Kidney epithelial cell (primary cell): ENCODE measurements at places on chromosomes 7 and 10.
A peak's percentile ranks its signal among the peaks of the same experiment; 100 is the strongest.

DNA sequence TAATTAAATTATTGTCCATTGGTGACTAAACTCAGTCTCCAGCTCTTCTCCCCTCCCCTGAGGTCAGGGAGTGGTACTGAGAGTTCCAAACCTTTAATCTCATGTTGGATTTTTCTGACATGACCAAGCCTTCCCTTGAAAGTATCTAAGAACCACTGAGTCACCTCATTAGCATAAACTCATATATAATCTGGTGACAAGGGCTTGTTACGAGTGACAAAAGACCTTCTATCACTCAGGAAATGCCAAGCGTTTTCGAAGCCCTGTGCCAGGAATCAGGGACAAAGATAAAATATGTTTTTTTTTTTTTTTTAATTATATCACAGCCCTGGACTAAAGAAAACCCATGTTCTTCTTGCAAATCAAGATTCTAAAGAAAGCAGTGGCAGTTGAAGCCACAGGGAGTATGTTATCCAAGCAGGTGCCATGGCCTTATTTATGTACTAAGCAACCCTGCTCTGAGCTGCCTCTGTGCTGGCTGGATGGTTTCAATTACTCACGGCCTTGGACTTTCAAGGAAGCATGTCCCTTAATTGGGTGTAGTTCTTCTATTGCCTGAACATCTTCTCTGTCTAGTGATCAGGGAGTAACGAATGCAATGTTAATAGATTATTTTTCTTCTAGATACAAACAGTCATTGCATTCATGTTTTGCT is 169.0 kb upstream of the PRKCQ start:
- no peak for DNase-seq

GRCh38 chr7:151386301-151387160 is 23.3 kb downstream of the WDR86 start:
- no peak for DNase-seq

DNA sequence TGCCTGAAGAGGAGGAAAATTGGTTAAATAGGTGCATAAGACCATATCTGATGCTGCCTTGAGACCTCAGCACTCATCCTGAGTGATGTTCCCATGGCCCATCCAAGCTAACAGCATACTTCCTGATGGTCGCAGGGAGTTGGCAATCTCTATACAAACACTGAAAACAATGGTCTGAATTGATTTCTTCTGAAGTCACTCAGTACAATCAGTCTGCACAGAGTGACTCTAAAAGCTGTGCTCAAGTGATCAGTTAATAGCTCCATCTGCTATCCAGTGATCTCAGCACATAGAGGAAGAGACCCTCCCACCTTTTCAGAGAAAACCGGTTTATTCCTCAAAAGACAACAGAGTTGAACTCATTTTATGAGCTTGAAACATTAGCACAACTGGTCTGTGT is 3.9 kb downstream of the PPP1R17 start:
- no peak for DNase-seq

- no peak for DNase-seq
These were observed 32.7 kb downstream of the LDB3 start for GRCh38 chr10:86700851-86701617.

GRCh38 chr10:119778776-119779445 is 53.1 kb downstream of the INPP5F start:
- no peak for DNase-seq

DNA sequence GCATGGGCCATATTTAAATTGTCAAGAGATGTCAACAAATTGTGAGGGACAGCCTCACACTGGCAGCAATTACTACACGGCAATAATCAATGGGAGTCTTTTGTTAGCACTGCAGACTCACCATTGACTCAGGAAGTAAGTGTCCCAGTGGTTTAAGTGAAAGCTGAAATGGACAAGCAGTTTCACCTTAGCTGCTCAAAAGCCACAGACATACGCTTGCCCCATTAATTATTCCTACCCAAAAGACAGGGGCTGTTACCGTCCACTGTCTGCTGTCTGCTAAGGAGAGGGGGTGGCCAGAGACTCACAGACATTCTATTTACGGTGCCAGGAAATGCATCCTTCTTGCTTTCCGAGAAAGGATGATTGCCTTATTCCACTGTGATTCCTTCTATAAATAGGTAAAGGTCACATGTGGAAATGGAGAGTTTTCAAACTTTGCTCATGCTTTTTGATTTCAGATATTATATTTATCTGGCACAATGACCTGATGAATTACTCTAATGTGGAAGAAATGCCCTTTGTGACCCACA is 309.7 kb upstream of the NFE2L3 start:
- no peak for DNase-seq

- DNase-seq, result no peak
These were observed 320.0 kb upstream of the ETV1 start for GRCh38 chr7:14309432-14309831.

- DNase-seq, result peak; percentile 59
These were observed 21.4 kb upstream of the TPST1 start for GRCh38 chr7:66183700-66184099.

- DNase-seq, result no peak
These were observed 22.3 kb downstream of the AHCYL2 start for GRCh38 chr7:129247087-129247486.

DNA sequence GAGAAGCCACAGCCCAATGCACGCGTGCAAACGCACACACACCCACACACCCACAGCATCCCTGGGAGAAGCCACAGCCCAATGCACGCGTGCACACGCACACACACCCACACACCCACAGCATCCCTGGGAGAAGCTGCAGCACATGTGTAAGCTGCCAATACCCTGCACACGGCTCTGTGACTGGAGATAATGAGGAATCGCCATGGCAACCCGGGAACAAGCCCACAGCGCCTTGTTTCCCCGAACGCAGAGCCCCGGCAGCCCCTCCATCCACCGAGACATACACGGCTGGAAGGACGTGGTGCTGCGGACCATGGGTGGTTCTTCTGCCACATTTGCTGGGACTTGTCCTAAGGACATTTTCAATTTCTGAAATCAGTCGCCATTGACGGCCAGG is 221.3 kb downstream of the PTPRN2 start:
- DNase-seq, result no peak

- DNase-seq, result no peak
These were observed 58.2 kb upstream of the PDGFA start for GRCh38 chr7:577741-578370.

DNA sequence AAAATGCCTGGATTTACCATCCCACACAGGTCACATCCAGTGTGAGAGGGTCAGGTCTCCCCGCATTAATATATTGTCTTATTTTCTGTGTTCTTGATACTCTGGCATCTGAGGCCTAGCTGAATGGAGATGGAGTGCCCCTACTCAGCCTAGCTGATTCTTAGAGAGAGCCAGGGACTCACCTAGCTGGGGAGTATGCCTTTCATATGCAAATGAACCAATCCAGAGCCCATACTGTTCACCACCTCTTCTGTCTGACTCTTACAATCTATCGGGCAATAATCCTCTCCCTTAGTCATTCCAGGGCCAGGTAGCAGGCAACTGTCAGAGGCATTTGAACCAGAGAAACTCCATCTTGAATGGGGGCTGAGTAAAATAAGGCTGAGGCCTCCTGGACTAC is 46.3 kb downstream of the LBX1 start:
- no peak for DNase-seq

GRCh38 chr10:4170181-4170580 is 385.2 kb upstream of the KLF6 start:
- no peak for DNase-seq

- DNase-seq, result no peak
These were observed 34.1 kb downstream of the BLVRA start for GRCh38 chr7:43792471-43793150.

GRCh38 chr10:31644931-31645633 is 283.5 kb downstream of the ARHGAP12 start:
- DNase-seq, result no peak

DNA sequence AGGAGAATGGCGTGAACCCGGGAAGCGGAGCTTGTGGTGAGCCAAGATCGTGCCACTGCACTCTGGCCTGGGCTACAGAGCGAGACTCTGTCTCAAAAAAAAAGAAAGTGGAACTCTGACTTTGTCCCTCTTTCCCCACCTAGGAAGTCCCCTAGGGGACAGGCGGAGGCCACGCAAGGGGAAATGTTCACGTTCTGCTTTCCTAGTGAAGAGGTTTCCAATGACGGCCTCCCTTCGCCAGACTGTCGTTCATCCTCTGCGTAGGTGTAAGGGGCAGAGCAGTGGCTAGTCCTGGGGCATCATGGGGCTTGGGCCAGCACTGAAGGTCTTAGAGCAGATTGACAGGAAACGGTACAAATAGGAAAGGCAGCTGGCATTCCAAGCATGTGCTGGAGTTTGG is 30.6 kb downstream of the SUFU start:
- DNase-seq, result no peak

DNA sequence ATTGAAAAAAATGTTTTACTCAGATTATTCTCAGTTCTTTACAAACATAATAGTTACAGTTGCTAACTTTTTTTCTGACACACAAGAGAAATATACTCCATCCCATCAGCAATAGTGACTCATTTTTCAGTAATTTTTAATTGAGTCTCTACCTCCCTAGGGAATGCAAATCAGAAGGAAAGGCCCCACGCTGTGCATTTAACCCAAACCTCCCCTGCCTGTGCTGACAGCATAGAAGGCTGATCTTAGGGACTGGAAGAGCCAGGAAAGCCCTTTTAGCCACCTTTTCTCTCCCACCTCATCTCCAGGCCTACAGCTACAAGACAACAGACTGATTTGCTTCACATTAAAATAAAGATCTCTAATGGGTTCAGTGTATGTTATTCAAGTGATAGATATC is 24.7 kb upstream of the PIK3CG start:
- DNase-seq, result no peak

DNA sequence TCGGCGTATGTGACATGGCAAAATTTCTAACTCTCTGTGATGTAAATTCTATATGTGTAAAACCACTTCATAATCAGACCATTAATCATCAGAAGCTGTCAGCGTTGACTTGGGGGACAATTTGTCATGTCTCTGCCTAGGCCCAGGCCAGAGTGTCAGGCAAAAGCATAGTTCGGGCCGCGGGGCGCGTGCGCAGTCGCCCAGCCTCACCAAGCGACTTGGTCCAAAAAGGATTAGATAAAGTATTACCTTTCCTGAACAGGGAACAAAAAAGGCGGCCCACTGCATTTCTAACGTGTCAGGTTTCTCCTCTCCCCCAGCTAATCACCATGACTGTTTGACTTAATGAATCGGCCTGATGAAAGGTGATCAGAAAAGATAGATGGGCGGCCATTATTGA is 114.2 kb downstream of the EBF3 start:
- no peak for DNase-seq

GRCh38 chr10:78929541-78929940 is 139.2 kb upstream of the ZMIZ1 start:
- no peak for DNase-seq

GRCh38 chr10:130425881-130426435 is 289.8 kb downstream of the GLRX3 start:
- DNase-seq, result no peak

DNA sequence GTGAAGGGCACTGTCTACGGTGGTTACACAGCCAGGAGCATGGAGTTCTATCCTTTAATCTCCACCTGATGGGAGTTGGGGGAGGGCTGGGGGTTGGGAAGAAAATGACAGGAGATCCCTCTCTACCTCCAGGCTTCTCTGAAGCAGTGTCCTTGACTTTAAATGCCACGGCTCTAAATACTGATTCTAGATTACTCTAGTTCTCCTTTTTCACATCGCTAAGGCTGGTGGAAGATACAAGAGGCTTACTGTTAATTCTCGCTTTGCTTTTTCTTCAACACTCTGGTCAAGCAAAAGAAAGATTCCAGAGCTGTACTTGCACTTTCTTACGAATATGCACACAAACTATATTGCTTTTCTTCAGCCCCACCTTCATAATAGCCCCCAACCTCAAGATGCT is 30.5 kb downstream of the ARL3 start:
- DNase-seq, result no peak

DNA sequence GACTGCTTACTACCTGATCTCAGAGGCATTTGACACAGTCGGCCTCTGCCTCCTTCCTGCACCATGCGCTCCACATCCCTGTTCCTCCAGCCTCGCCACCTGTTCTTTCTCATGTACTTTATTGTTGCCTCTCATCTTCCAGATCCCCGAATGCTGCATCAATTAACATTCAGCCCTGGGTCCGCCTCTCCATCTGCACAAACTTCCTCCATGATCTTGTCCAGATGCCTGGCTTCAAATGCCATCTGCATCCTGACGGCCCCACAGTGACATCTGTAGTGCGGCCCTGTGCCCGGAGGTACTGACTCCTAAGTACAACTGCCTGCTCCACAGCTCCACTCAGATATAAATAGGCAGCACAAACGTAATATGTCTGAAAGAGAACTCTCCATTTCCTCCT is 51.2 kb upstream of the STK17A start:
- no peak for DNase-seq

DNA sequence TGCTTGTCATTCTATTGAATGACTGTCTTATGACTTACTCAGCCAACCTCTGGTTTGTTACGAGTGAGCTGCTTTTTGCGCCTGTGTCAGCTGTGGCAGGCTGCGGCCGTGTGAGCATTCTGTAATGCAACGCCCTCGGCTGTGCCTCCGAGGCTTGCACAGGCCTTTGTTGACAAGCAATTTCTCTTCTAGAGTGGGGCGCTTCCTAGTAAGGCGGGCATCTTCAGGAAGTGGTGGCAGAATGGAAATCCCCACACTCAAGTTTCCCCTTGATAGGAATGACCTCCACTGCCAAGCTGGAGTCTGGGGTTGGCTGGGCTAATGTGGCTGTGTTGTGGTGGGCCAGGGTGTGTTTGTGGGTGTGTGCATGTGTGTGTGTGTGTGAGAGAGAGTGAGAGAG is 20.2 kb upstream of the TMEM178B start:
- no peak for DNase-seq

DNA sequence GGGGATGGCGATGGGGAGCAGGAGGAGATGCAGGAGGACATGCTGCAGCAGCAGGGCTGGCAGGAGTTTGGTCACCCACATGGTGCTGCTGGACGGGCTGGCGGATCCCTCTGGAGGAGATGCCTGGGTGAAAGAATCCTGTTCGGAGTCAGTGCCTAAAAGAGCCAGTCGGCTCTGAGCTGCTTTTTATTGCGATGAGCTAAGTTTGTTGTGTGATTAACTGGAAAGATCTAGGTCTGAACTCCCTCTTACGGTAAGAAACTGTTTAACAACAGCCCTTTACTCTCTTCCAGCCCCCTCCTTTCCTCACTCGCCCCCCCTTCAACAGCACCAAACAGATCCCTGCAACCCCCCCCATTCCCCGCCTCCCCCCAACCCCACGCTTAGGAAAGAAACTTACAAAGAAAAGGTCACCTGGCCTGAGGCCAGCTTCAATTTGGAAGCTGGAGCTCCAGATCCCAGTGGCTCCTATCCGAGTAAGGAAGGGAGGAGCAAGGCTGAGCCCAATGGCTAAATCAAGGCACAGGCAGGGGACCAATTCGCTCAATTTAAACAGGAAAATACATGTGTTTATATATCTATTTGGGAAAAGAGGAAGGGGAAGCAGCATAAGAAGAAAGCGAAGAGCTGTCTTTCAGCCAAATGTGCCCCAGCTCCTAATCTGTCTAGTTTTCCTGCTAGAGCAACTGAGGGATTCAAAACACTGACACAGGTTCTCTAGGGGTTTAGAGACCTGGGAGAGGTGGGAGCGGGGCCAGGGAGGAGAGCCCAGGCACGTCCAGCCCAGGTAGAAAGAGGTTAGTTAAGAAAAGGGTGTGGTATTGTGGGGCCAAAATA is at the start of gene HGF:
Gene HGF, minus strand, starts transcription at position 157 of the 837 bp plus-strand sequence. Its CDS starts 76 bp downstream, at position 81.
- no peak for DNase-seq
